ENCODE measurements at places on chromosomes 7 and 10. TPM values are rescaled to one million over a fixed set of nuclear protein-coding genes. Genes with fewer than 3 reads are reported as not detected.

The OR6B1 gene
- total RNA-seq: not detected

The NUTM2E gene
- 0.37 TPM for total RNA-seq

The TMEM229A gene
- 0.17 TPM for total RNA-seq

The OPN1SW gene
- not detected for total RNA-seq

The NXPH1 gene
- not detected for total RNA-seq

The IDE gene
- 39.7 TPM for total RNA-seq

The CPXM2 gene
- 4.9 TPM for total RNA-seq

The TMEM130 gene
- total RNA-seq: 0.90 TPM

The ITPRIP gene
- 4.9 TPM for total RNA-seq

Data from hepatocyte (in vitro differentiated cells).